Occipital lobe (tissue), 3 donors: ENCODE measurements at places on chromosomes 5 and 9. TPM values are rescaled to one million over a fixed set of nuclear protein-coding genes. Genes with fewer than 3 reads are reported as not detected.

- no peak for DNase-seq
These were observed 60.6 kb downstream of the CYFIP2 start for GRCh38 chr5:157326440-157327005.

DNA sequence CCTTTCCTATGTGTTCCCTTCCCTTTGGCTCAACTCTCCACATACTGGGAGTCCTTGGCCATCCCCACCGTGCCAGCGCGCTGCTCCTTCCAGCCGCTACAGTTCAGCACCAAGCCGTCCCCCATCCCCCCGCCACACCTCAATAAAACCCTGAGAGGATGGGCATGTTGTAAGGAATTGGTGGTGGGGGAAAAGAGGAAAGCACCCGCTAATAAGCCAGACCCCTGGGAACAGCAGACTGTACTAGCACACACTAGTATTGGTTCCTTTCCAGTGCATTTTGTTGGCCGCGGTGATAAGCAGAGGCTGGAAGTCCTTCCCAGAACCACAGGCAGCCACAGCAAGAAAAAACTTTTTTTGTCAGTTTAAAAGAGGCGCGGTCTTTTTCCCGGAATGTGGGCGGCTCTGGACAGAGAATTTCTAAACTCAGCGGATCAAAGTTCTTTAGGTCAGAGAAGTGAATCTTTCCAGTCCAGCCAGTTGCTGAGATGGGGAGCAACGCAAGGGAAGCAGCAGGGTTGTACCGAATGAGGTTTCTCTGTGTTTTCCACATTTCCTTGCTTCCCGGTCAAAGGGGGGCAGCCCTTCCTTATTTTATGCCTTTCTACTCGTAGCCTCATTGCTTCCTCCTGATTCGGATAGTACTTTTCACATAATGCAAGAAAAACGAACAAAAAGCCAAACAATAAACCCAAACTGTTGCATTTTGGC, 2.1 kb downstream of the CHSY3 start:
- DNase-seq = no peak

GRCh38 chr9:90881648-90882047, 80.0 kb downstream of the SYK start:
- DNase-seq = no peak

Gene GABRA6
- total RNA-seq = 0.31 TPM

DNA sequence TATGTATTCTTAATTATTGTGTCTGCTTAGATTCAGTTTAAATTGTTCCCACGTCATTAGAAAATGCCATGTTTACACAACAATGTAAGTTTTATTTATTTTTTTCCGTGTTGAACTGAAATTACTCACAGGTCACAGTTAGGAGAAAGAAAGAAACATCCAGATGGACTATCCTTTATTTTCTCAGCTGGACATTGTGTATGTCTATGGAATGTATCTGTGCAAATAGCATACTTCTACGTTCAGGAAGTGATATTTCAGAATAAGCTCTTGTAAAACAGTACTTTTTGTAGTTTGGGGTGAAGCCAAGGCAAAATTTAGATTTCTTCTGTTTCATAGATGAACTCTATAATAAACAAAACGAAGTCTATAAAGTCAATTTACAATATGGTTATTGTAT, 249.0 kb upstream of the ZNF608 start:
- no peak for DNase-seq

GRCh38 chr5:23352446-23352845, 155.0 kb upstream of the PRDM9 start:
- DNase-seq = no peak

GRCh38 chr9:69433392-69433791, 108.4 kb downstream of the ENTREP1 start:
- no peak for DNase-seq

Gene TAF11L10
- not detected for total RNA-seq

DNA sequence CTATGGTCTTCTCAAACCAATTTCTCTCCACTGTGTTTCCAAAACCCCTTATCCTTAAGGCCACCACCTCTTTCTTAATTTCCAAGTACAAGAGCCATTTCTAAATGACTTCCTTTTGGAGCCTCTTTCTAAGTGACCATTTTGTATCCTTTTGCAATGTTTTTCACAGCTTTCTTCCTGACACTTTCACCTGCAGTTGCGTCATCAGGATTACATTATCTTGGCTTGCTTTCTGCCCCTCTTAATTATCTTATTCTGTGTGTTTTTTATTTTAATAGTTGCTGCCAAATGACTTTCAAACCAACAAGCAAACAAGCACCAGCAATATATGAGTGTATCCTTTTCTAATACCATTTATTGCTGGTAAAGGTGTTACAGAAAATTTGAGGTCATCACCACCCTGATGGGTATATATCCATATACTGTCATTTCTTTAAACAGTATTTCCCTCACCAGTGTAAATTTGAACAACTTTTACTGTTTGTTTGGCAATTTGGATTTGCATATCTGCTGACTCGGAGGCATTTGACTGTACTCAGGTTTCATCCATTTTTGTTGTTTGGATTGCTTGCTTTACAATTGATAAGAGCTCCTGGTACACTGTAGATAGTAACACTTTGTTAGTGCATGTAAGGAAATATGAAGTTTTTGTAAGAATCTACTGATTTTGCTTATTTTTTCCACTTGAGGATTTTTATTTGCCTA, 5.4 kb upstream of the ANXA1 start:
- DNase-seq = no peak

Gene ANKRD55
- total RNA-seq = 0.31 TPM

GRCh38 chr9:88418715-88419540, 30.7 kb downstream of the SPIN1 start:
- no peak for DNase-seq

Gene C1QTNF3
- 11.7 TPM for total RNA-seq

GRCh38 chr5:119630752-119631440, 1.5 kb downstream of the FAM170A start:
- no peak for DNase-seq

Gene SOWAHA
- 5.1 TPM for total RNA-seq

Gene DMRTA1
- 0.62 TPM for total RNA-seq

Gene KIF4B
- total RNA-seq = 0.16 TPM

Gene PCDHGA12
- 6.9 TPM for total RNA-seq

Gene PCDHB5
- 9.7 TPM for total RNA-seq

GRCh38 chr9:130462685-130463540, 18.2 kb downstream of the ASS1 start:
- no peak for DNase-seq

DNA sequence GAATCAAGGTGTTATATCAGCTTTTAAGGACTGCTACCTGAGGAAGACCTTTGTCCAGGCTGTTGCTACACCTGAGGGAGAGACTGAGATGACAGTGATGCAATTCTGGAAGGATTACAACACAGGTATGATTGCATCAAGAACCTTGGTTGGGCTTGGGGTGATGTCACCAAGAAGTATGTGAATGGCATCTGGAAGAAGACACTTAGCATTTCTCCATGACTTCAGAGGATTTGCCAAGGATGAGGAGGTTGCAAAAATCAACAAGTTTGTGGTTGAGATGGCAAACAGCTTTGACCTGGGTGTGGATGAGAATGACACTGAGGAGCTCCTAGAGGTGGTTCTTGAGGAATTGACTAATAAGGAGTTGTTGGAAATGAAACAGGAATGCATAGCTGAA, 67.9 kb upstream of the PANK3 start:
- DNase-seq = no peak

Gene CHSY3
- 41.0 TPM for total RNA-seq

Gene SH2D3C
- total RNA-seq = 5.1 TPM

- no peak for DNase-seq
These were observed 233.1 kb upstream of the ANKRD55 start for GRCh38 chr5:56466136-56466816.

- no peak for DNase-seq
These were observed 93.9 kb downstream of the GRIA1 start for GRCh38 chr5:153584126-153584959.

DNA sequence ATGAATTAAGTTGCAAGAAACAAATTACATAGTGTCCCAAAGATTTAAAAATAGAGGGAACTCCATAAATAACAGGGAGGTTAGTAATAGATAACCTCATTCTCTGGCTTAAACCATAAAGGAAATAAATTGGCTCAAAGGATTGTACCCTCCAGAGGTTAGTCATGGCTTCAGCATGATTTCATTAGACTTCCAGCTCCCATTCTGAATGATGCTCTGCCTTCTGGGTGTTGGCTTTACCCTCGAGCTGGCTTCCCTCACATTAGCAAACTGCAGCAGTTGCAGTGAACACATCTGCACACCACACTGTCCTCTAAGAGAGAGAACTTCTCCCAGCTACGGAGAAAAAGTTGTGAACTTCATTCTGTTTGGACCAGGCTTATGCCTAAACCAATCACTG, 70.4 kb downstream of the RGS7BP start:
- DNase-seq = no peak

Gene IL6ST
- 32.0 TPM for total RNA-seq

- no peak for DNase-seq
These were observed 1068.5 kb upstream of the CDH10 start for GRCh38 chr5:25713259-25713658.

Gene SCAI
- total RNA-seq = 51.3 TPM

GRCh38 chr9:114140850-114141249, 14.5 kb upstream of the COL27A1 start:
- no peak for DNase-seq
